ENCODE measurements at places on chromosomes 1 and 21. TPM values are rescaled to one million over a fixed set of nuclear protein-coding genes. Genes with fewer than 3 reads are reported as not detected.

The SYT11 gene
- total RNA-seq, result 0.34 TPM

The TNFAIP8L2 gene
- not detected for total RNA-seq

The GPR37L1 gene
- total RNA-seq, result not detected

The ATP1A2 gene
- not detected for total RNA-seq

The TMEM69 gene
- total RNA-seq, result 14.1 TPM

The RPTN gene
- total RNA-seq, result 1.7 TPM

The AMPD1 gene
- total RNA-seq, result not detected

The UBASH3A gene
- not detected for total RNA-seq

The NMNAT1 gene
- total RNA-seq, result 14.7 TPM

The FAM167B gene
- 0.34 TPM for total RNA-seq

Measured in nasal cavity respiratory epithelium epithelial cell of viscerocranial mucosa (primary cell).